ENCODE measurements at places on chromosomes 5 and 9.

GRCh38 chr5:64505769-64506566 is at the start of gene RGS7BP:
TSS of gene RGS7BP (plus strand) at chr5:64506015. CDS start at chr5:64506625, 610 bp downstream.
- DNase-seq, result no peak

DNA sequence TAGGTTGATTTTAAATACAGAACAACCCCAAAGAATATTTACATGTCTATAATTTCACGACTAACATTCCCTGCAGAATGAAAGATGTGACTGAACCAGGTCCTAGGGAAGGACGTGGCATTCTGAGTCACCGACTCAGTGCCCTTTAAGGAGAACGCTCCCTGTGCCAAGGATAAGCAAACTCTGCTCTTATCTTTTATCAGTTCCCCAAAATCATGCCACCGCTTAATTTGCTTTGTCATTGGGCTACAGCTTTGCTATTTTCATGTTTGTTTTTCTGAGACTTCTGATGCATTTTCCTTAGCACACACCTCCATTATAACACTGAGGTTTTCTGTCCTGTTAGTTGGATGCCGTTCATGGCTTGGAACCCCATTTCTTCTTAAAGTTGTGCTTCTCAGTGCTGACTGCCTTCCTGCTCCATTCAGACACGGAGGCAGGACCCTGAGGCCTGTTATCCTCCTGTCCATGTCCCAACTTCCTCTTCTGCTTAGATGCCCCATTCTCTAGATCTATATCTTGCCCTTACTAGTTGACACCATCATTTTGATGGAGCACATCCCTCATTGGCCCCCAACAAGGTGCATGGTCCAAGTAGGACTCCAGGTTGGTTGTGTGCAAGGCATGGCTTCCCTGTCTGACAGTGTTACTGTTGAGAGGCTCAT is 11.2 kb upstream of the SEMA4D start:
- DNase-seq, result no peak

DNA sequence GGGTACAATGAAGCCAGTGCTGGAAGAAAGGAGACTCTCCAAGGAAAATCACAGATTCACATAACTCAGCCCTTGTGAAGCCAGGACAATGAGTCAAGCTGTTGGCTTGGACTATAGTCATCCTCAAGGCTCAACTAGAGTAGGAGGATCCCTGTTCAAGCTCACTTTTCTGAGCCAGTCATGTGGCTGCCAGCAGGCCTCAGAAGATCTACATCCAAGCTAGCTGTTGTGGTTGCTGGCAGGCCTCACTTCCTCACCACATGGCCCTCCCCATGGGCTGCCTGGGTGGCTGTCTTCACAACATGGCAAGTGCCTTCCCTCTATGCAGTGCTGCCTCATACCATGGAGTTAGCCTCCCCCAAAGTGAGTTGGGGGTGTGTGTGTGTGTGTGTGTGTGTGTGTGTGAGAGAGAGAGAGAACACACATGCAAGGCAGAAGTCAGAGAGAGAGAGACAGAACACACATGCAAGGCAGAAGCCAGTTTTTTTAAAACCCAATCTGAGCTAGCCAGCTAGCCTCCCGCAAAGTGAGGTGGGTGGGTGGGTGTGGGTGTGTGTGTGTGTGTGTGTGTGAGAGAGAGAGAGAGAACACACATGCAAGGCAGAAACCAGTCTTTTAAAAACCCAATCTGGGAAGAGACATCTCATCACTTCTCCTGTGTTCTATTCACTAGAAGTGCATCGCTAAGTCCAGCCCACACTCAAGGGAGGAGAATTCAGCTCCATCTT is 17.1 kb downstream of the SCAI start:
- peak; percentile 65 for DNase-seq

GRCh38 chr5:9951865-9952516 is 297.7 kb downstream of the ATPSCKMT start:
- DNase-seq, result no peak

DNA sequence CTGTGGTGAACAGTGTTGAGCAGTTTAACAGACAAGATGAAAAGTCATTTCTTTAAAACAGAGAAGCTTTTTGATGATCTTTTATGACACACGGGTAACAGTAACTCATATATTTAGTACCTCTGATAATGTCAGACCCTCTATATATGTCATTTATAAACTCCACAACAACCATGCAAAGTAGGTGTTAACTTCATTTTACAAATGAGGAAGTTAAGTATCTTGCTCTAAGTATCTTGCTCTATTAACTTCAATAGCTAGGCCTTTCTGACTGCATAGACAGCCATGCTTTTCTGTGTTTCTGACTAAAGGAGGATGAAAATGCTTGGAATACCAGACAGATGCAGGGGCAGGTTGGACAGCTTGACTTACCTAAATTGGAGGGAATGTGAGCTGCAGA is 1.8 kb downstream of the NUDT2 start:
- DNase-seq, result no peak

All from GM12864 (cell line).